ENCODE measurements at places on chromosomes 3 and 15. TPM values are rescaled to one million over a fixed set of nuclear protein-coding genes. Genes with fewer than 3 reads are reported as not detected.

The ISLR gene
- total RNA-seq: not detected

The SCN11A gene
- total RNA-seq: 0.09 TPM

The GOLGA6L1 gene
- not detected for total RNA-seq

The NUP210 gene
- total RNA-seq: 123 TPM

The CFAP91 gene
- total RNA-seq: 0.67 TPM

The C3orf49 gene
- not detected for total RNA-seq

The SLC2A2 gene
- total RNA-seq: not detected

The GPR62 gene
- not detected for total RNA-seq

- no peaks in the 10 kb centered on the region for H3K36me3 ChIP-seq
- H3K4me1 ChIP-seq: no peaks in the 10 kb centered on the region
- no peak overlapping the region for H3K27ac ChIP-seq
- H3K4me3 ChIP-seq: no peak overlapping the region
- DNase-seq: no peak
Observed at GRCh38 chr3:65582012-65582717, 456.6 kb downstream of the MAGI1 start.

DNA sequence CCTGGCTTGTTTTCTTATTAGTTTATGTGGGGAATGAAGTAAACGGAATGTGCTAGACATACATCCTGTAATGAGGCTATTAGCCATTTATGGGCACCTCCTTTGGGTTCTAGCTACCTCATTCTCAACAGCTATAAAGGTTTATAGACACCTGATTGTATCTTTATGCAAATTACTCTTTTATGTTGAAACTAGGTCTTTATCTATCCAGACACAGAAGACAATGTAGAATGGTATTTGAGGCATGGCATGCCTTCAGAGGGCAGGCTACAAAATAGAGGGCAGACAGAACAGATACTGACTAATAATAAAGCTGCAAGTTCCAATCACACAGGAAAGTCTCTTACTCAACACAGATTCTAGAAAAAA lies 27.1 kb downstream of the TBC1D2B start:
- H3K36me3 ChIP-seq: peaks cover 44% of the 10 kb centered on the region
- peak overlapping the region; percentile 90 for H3K27ac ChIP-seq
- no peak for DNase-seq
- H3K27me3 ChIP-seq: no peaks in the 10 kb centered on the region

- H3K27ac ChIP-seq: no peak overlapping the region
- no peaks in the 10 kb centered on the region for H3K36me3 ChIP-seq
- peaks cover 6% of the 10 kb centered on the region for H3K27me3 ChIP-seq
- no peak for DNase-seq
- H3K4me3 ChIP-seq: no peak overlapping the region
Observed at GRCh38 chr15:82021992-82022391, 23.8 kb downstream of the MEX3B start.

GRCh38 chr3:130857336-130858026 lies 36.4 kb upstream of the ATP2C1 start:
- H3K27ac ChIP-seq: no peak overlapping the region
- no peaks in the 10 kb centered on the region for H3K36me3 ChIP-seq
- no peak for DNase-seq
- peaks cover 41% of the 10 kb centered on the region for H3K27me3 ChIP-seq
- no peaks in the 10 kb centered on the region for H3K4me1 ChIP-seq

DNA sequence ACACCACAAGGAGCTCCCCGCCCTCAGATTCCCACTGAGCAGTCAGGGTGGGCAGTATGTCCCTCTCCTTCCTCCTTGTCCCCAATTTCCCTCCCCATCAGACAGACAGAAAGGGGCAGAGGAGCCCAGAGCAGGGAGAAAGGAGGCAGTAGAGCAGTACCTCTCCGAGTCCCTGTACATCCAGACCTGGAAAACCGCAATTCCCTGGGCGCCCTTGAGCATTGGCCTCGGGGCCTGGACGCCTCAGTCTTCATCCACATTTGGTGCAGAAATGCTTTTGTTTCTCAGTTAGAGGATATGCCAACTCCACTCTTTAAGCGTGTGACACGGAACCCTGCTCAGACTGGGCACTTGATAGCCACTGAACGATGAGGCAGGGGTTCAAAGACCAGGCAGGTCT lies 5.9 kb downstream of the ISG20 start:
- peaks cover 49% of the 10 kb centered on the region for H3K36me3 ChIP-seq
- no peak overlapping the region for H3K4me3 ChIP-seq
- H3K27ac ChIP-seq: no peak overlapping the region

DNA sequence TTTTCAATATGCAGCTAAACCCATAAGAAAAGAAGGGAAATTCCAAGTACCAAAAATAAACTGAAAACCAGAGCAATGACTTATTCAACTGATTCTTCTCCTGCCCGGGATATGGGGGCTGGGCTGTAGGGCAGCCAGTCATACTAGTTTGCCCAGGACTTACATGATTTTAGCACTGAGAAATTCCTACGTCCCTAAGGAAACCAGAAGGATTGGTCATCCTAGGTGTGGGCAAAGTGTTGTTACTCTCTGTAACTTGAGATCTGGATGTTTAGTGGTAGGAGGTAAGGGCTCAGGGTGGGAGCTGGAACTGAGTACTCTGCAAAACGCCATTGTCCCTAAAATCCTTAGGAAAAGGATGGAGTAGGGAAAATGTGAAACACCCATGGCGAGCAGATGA lies 1.2 kb upstream of the DAZL start:
- no peak for DNase-seq
- H3K4me3 ChIP-seq: no peak overlapping the region
- H3K4me1 ChIP-seq: peaks cover 4% of the 10 kb centered on the region
- H3K36me3 ChIP-seq: no peaks in the 10 kb centered on the region
- H3K27me3 ChIP-seq: peaks cover 3% of the 10 kb centered on the region
- no peak overlapping the region for H3K27ac ChIP-seq

- H3K27ac ChIP-seq: peak overlapping the region; percentile 85
- H3K4me1 ChIP-seq: peaks cover 10% of the 10 kb centered on the region
- peaks cover 7% of the 10 kb centered on the region for H3K27me3 ChIP-seq
- no peaks in the 10 kb centered on the region for H3K36me3 ChIP-seq
Observed at GRCh38 chr15:82680200-82681102, 29.2 kb downstream of the AP3B2 start.

- no peaks in the 10 kb centered on the region for H3K36me3 ChIP-seq
- no peak overlapping the region for H3K27ac ChIP-seq
- H3K4me3 ChIP-seq: no peak overlapping the region
- H3K4me1 ChIP-seq: peaks cover 2% of the 10 kb centered on the region
- no peaks in the 10 kb centered on the region for H3K27me3 ChIP-seq
Observed at GRCh38 chr3:189344996-189345395, 173.2 kb downstream of the TPRG1 start.

GRCh38 chr3:164397462-164397861 lies 680.8 kb downstream of the SI start:
- H3K36me3 ChIP-seq: no peaks in the 10 kb centered on the region
- no peak overlapping the region for H3K27ac ChIP-seq
- no peaks in the 10 kb centered on the region for H3K4me1 ChIP-seq
- H3K4me3 ChIP-seq: no peak overlapping the region
- DNase-seq: no peak

GRCh38 chr3:12193485-12194165 lies 34.9 kb upstream of the TIMP4 start:
- peak overlapping the region; percentile 87 for H3K27ac ChIP-seq
- peak; percentile 63 for DNase-seq
- peak overlapping the region; percentile 32 for H3K4me3 ChIP-seq
- peaks cover 4% of the 10 kb centered on the region for H3K27me3 ChIP-seq
- no peaks in the 10 kb centered on the region for H3K36me3 ChIP-seq
- H3K4me1 ChIP-seq: peaks cover 62% of the 10 kb centered on the region

DNA sequence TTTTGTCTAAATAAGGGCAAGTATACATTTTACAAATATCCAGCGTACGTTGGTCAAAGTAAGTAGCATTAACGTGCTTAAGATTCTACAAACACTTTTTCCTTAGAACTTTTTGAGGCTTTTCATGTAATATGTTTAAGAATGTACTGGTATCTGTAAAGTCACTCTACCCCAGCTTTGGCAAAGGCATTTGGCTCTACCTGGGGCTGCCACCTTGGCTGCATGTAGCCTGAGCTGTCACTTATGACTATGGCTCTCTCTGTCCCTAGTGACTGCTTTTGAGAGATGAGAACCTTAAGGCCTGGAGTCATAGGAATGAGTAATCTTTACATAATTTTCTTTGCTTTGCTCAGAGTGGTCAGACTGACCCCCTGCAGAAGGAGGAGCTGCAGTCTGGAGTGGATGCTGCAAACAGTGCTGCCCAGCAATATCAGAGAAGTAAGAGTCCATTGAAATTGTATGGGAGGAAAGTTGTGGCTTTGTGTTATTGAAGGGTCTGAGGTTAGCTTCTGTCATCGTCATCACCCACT lies 61.2 kb downstream of the IQGAP1 start:
- peak overlapping the region; percentile 38 for H3K27ac ChIP-seq
- H3K4me3 ChIP-seq: no peak overlapping the region
- no peak for DNase-seq
- H3K36me3 ChIP-seq: peaks cover 53% of the 10 kb centered on the region

DNA sequence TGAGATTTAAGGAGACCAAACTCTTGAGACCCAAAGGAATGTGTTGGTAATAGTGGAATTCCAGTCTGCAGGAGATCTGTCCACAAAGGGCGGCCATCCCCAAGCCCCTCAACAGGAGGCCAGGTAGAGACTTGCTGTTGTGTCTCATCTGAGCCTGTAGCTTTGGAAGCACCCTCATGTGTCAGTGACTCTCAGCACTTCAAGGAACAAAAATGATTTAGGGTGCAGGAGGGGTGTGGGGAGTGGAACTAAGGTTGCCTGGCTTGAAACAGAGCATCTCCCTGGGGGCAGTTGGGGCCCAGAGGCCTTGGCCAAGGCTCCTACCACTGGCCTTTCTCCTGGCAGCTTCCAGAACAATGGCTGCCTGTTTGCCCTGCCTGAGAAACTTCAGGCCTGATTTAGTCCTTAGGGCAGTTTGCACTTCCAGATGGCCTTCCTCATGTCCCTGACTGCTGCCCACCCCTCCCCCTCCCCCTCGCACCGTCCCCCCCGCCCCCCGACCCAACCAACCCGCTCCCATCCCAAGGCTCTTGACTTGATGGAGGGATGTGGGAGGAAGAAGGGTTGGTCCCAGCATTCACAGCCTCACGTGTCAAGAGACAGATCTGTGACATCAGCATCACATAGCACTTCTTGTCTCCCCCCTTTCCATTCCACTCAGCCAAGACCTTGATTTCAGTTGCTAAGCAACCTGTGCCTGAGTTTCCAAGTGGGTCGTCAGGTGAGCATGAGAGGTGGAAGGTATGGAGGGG lies 77.1 kb downstream of the CORO2B start:
- H3K27me3 ChIP-seq: no peaks in the 10 kb centered on the region
- no peaks in the 10 kb centered on the region for H3K36me3 ChIP-seq
- no peak for DNase-seq

DNA sequence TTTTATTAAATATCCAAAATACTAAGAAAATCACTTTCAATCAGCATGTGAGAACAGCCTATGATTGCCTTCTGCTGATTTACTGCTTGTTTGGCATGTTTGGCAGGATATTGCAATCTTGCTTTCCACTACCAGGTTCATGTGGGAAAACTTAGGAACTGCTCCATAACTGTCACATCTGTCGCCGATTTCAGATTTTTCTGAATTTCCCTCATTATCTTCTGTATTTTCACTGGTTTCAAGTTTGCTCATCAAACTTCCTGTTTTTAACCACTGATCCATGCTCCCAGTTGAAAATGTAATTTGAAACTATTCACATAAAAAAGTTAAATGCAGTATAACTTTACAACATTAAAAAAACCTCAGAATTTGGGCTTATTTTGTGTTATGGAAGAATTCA lies 93.0 kb downstream of the NFKBIZ start:
- no peaks in the 10 kb centered on the region for H3K27me3 ChIP-seq
- DNase-seq: no peak
- H3K36me3 ChIP-seq: no peaks in the 10 kb centered on the region
- peaks cover 34% of the 10 kb centered on the region for H3K4me1 ChIP-seq

GRCh38 chr3:58102390-58102750 lies 94.1 kb downstream of the FLNB start:
- H3K4me3 ChIP-seq: no peak overlapping the region
- H3K4me1 ChIP-seq: peaks cover 4% of the 10 kb centered on the region
- no peak for DNase-seq
- H3K36me3 ChIP-seq: peaks cover 15% of the 10 kb centered on the region
- H3K27me3 ChIP-seq: no peaks in the 10 kb centered on the region

- no peaks in the 10 kb centered on the region for H3K36me3 ChIP-seq
- H3K27ac ChIP-seq: no peak overlapping the region
- no peaks in the 10 kb centered on the region for H3K4me1 ChIP-seq
- peaks cover 6% of the 10 kb centered on the region for H3K27me3 ChIP-seq
- H3K4me3 ChIP-seq: no peak overlapping the region
Observed at GRCh38 chr15:51049081-51049480, 45.6 kb downstream of the TNFAIP8L3 start.

DNA sequence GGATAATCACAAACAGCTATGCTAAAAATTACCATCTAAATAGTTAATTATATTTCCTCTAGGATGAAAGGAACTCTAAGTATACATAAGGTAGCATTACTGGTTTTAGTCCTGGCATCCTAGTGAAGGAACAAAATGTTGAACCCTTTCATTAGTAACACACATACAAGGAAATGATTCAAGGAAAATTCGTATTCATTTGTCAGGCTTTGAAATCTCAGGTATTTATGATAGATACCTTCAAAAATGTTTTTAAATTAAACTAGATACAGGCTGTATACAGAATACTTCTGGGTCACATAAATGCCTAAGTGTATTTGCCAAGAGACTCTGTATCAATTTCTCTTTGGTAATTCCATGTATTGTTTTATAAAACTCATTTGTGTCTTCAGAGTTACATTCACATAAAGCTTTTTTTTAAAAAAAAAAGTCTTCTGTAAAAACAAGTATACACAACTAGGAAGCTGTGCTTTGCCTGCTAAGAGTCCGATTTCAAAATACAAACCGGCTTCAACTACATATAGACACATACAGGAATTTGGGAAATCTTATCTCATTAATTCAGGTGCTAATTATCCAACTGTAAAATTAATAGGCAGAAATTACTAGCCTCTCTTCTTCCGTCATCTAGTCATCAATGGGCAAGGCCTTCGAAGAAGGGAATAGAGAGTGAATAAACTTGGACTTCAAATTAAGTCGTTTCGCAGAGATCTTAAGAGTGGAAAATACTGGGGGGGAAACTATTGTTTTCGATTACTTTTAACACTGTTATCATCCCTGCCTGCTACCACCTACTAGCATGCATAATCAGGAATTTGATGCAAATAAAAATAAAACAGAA lies 1.3 kb downstream of the SECISBP2L start:
- no peak for DNase-seq
- no peaks in the 10 kb centered on the region for H3K36me3 ChIP-seq
- H3K4me1 ChIP-seq: peaks cover 29% of the 10 kb centered on the region

- H3K4me3 ChIP-seq: no peak overlapping the region
- peaks cover 5% of the 10 kb centered on the region for H3K27me3 ChIP-seq
- H3K36me3 ChIP-seq: no peaks in the 10 kb centered on the region
- H3K4me1 ChIP-seq: peaks cover 15% of the 10 kb centered on the region
- DNase-seq: no peak
Observed at GRCh38 chr3:170852324-170852723, 17.7 kb downstream of the RPL22L1 start.

GRCh38 chr3:129441782-129442181 lies 1.8 kb downstream of the IFT122 start:
- no peaks in the 10 kb centered on the region for H3K27me3 ChIP-seq
- peak overlapping the region; percentile 100 for H3K4me3 ChIP-seq
- H3K36me3 ChIP-seq: peaks cover 29% of the 10 kb centered on the region
- peaks cover 48% of the 10 kb centered on the region for H3K4me1 ChIP-seq
- no peak for DNase-seq
- peak overlapping the region; percentile 91 for H3K27ac ChIP-seq

Data from activated CD4-positive, alpha-beta T cell treated with anti-CD3 and anti-CD28 coated beads for 36 hours (primary cell).